ENCODE measurements at places on chromosomes 4 and X.

DNA sequence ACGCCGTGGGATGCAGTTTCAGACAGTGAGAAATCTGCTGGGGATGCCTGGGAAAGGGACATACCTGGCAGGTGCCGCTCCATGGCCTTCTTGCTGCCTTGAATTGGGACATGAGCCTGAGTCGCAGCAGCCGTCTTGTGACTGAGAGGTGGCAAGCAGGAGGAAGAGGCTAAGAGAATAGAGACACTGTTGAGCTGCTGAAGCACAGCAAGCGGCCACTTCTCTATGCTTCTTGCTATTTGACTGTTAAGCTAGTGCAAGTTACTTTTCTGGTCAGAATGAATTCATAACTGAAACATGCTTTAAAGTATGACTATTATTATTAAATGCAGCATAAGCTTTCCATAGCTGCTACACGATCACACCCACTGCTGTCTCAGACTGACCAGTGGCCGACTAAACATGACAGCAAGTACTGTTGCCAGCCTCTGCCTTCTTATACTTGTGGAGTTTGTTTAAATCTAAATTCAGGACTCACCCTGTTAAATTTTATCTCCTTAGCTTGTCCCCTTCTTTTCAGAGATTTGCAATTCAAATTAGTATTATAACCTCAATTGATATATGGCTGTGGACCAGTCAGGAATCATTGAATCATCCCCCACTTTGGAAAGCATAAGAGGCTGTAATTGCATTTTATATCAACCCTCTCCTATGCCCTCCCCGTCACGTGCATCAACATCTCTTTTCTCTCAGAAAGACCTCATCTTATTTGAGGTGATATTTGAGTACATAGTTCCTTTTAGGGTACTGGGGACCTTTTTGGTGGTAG, 24.8 kb upstream of the ACSL1 start:
- DNase-seq, result no peak

- no peak for DNase-seq
Observed at GRCh38 chr4:145418739-145419138, 62.9 kb upstream of the SMAD1 start.

- DNase-seq, result no peak
Observed at GRCh38 chr4:109211671-109212070, 90.8 kb downstream of the COL25A1 start.

DNA sequence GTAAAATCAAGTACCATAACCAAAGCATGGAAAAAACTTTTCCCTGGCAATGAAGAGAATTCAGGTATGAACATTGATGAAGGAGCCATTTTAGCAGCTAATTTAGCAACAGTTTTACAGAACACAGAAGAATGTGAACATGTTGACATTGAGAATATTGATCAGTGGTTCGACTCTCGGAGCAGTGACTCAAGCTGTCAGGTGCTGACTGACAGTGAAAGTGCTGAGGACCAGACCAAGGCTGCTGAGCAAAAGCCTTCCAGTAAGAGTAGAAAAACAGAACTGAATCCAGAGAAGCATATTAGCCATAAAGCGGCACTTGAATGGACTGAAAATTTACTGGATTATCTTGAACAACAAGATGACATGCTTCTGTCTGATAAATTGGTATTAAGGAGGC, 2.8 kb downstream of the TIGD2 start:
- no peak for DNase-seq

Measured in NCI-H1092 treated with DMSO at 0.1 percent for 48 hours (cell line).